PC-9 (cell line): ENCODE measurements at places on chromosomes 11 and 22. TPM values are rescaled to one million over a fixed set of nuclear protein-coding genes. Genes with fewer than 3 reads are reported as not detected.

PHF21B gene
- not detected in 2 replicates for total RNA-seq

GRCh38 chr11:71103266-71103665, 149.1 kb downstream of the SHANK2 start:
- DNase-seq: peak; percentile 56

GRCh38 chr22:46480396-46480795, 57.0 kb downstream of the CELSR1 start:
- DNase-seq: no peak

DNA sequence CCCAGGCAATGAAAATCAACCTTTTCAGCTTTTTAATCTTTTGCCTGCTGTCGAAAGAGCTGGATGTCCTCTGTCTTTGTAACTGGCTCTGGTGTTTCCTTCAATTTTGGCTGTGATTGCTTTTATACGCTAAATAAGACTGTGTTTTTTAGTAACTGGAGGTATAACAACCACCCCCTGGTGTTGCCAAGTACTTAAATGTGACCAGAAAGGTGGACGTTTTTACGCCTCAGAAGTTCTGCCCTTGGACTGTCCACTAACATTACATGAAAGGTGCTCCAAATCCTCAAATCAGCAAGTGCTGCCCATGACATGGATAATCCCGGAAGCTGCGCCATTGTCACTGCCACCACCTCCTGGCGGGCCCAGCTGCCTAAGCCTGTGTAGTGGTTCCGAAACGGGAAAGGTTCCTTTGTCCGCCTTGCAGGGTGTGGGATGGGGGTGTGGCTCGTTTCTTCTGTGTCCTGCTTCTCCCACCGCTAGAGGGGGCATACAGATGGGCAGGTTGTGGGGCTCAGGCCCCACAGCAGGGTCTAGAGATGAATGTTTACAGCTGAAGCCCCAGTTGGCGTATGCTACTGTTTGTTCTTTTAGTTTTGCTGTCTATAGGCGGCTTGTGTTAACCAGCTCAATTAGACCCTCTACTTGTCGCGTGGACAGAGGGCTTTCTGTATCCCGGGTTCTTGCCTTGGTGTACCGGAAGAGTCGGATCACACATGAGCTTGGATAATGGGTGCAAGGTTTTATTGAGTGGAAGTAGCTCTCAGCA, 82.2 kb upstream of the SEPTIN5 start:
- DNase-seq: peak; percentile 48

CLTCL1 gene
- 6.6 and 7.2 TPM in 2 replicates for total RNA-seq
